ENCODE measurements at places on chromosomes 2 and 18.

- DNase-seq = no peak
Measured at GRCh38 chr2:215998636-215999035, 14.7 kb downstream of the MREG start.

DNA sequence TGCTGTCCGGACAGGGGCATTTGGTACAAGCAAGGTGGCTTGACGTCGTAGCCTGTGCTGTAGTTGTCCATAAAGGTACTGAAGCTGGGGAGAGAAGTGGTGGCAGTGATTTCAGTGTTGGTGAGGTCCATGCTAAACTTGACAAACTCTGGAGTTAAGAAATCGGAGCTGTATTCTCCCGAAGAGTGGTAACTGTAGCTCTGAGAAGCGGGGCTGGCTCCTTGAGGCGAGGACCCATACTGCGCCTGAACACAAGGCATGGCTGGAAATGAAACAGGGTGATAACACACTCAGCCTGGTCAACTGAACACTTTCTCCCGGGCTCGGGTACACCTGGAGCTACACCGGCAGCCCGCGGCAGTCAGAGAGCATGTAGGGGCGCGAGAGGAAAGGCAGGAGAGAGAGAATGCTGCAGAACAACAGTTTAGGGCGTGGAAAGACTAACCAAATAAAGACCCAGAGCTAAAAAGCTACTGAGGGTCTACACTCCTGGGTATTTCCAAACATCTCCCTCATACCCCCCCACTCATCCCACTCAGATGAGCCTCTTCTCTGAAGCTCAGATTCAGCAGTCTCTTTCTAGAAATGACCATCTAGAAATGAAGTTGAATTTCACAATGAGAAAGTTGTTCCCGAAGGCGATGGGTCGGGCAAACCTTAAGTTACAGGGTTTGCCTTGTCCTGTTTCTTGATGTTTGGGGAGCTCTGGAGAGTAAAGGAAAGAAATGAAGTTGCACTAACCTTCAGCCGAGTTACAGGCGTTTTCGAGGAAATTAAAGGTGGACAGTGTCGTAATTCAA lies 2.4 kb downstream of the NR4A2 start:
- no peak for DNase-seq

DNA sequence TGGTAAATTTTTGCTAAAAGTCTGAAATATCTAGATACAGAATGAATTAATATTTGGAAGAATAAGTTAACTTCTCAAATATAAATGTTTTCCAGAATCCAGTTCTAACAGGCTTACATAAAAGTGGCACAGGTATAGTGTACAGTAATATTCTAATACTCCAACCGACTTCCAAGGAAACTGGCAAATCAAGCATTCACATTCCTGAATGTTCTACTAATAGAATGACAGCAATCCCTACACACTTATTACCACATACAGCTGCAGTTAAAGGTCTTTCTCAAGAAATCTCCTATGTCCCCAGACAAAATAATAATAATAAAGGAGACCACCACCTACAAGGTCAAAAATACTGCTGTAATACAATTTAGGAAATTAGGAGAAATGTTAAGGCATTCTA lies 31.9 kb downstream of the TMEM131 start:
- DNase-seq = no peak

- no peak for DNase-seq
Measured at GRCh38 chr18:13395577-13395976, 177.0 kb downstream of the LDLRAD4 start.

DNA sequence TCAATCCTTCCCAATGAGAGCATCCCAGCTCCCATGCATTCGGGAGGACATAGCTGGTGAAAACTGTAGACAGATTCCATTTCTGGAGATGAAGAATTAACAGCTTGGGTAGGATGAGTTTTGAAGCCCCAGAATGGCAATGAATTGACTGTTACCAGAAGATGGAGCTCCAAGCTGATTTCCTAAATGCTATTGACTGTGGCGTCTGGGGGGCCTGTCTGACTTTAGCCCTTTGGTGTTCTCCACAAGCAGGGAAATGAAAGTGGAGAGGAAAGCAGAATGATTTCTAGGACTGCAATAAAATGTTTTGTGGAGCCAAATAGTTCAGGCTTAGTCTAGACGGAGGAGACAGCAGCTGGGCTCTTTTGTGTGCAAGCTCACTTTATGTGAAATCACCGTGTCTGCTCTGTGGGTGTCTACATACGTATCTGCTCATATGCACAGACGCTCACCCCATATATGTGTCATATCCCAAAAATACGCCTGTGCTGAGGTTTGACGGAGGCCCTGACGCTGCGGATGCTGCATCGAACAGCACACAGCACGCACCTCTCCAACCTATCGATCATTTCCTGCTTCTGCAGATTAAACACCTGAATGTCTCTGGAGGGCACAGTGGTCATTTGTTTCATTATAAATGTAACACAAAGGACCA lies 166.4 kb upstream of the PXDN start:
- no peak for DNase-seq

- no peak for DNase-seq
Measured at GRCh38 chr2:6077585-6077984, 385.4 kb downstream of the SOX11 start.

GRCh38 chr2:138090330-138090729 lies 126.1 kb downstream of the HNMT start:
- DNase-seq = no peak

GRCh38 chr18:644395-645004 lies 13.0 kb upstream of the TYMS start:
- DNase-seq = no peak

DNA sequence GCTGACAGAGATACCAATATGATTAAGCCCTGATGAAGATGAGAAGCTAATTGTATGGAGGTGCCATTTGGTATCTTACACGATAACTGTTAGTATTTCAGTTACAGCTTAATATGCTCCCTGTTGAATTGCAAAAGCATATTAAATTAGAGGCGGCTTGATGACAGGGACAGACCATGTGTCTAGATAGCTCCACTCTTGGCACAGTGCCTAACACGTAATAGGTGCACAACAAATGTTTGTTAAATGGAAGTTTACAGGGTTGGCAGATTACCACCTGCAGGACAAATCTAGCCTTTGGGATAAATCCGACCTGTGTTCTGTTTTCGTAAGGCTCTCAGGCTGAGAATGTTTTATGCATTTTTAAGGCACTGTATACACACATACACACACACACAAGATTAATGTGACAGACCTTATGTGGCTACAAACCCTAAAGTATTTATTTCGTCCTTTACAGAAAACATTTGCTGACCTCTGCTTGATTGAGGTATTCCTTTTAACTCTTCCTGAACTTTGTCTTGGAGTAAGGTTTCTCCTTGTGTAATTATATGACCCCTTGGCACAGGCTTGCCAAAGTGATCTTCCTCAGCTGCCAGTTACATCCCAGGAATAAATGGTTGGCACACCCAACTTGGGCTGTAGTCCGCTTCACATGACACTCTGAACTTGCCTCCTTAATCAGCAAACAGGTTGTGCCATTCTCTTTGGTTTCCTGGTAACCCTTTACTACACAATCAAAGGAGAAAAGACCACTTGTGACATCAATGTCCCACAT lies 348.9 kb downstream of the HRH4 start:
- no peak for DNase-seq

GRCh38 chr2:6943523-6943922 lies 26.3 kb downstream of the RNF144A start:
- DNase-seq = no peak

DNA sequence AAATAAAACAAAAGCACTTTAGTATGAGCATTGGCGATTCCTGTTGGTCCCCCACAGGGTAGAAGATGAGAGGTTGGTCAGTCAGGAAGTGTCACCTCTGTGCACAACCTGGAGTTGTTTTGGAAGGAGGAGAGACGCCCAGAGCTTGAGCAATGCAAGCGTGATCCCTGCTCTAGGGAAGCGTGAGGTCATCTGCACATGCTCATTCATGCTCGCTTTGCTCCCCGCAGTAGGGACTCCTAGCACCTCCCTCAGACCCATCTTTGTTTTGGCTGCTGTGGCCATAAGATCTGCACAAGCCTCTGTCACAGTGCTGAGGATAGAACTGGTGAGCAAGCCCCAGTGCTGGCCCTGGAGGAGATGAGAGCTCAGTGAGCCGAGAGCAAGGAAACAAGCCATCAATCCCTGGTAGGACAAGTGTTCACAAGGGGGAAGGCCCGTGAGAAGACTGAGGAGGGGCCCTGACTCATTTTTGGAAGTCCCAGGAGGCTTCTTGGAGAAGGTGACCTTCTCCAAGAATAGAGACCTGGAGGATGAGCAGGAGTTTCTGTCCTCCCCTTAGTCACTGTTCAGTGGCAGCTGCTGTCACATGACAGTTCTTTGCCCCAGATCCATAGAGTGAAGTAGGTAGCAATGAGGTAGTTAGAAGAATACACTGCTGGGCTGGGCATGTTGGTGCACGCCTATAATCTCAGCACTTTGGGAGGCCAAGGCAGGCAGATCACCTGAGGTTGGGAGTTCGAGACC lies 13.3 kb upstream of the ATP8B1 start:
- DNase-seq = no peak

GRCh38 chr18:68267583-68267982 lies 447.3 kb downstream of the TMX3 start:
- DNase-seq = no peak

DNA sequence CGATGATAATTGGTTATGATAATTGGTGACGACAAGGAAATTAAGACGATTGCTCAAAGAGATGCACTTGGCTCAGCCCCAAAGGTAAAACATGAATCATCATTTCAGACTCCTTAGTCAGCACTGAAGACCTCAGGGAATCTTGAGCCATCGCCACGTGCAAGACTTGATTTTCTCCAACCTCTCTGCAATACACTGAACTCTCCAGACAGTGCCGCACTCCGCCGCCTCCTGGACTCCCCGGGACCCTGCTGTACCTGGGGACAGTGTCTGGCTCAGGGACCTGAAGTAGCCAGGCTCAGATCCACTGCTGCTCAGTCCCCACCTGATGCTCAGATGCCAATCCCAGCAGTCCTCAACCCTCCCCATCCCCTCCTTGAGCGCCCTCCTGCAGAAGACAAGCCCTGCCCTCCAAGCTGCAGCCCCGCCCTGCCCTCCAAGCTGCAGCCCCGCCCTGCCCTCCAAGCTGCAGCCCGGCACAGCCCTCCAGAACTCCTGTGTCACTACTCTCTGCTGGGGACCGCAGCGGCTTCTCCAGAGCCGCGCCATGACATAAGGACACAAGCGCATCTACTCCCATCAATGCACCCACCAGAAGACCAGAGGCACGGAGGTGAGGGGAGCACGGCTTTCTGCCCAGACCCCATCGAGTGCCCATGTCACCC lies 1.1 kb downstream of the TMEM18 start:
- DNase-seq = peak; percentile 40

- no peak for DNase-seq
Measured at GRCh38 chr2:26696351-26696816, 3.9 kb downstream of the KCNK3 start.

DNA sequence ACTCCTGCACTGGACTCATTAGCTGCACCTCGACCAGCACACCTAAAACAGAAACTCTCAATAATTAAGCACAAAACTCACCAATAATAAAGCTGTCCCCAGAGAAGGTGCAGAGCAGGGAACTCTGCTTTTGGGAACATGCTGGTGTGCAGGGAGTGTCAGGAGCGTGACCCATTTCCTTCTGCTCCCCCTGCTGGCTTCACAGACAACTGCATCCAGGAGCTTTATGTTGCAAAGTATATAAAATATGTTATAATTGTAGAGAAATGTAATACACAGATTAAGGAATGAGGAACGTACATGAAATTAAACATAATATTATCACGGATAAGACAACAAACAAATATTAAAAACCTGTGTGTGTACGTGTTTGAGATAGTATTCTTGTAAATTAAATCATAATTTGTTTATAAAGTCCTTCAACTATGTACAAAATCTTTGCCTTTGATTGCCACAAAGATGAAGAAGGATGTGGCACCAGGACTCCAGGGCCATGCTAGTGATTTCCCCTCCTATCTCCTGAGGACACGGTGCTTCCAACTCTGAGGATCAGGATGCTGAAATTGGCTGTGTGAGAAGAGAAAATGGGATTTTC lies 68.6 kb upstream of the MAL start:
- no peak for DNase-seq

DNA sequence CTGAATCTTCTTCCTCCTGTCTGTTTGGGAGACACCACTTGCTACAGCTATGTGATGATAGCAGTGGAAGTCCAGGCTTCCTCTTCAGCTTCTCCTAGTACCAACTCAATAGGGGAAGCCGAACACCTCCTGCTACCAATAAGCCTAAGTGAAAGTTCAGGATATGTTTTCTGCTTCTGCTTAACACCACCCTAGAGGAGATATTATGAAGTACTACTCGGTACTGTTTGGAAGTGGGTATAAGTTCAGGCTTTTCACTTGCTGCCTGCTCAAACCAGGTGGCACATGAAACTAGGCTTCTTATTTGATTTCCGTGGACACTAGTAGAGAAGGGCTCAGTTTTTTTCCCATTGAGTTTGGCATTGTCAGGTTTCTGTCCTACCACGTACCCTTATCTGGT lies 99.8 kb downstream of the PTPN4 start:
- DNase-seq = no peak

GRCh38 chr2:107806901-107807300 lies 19.8 kb upstream of the RGPD4 start:
- no peak for DNase-seq

DNA sequence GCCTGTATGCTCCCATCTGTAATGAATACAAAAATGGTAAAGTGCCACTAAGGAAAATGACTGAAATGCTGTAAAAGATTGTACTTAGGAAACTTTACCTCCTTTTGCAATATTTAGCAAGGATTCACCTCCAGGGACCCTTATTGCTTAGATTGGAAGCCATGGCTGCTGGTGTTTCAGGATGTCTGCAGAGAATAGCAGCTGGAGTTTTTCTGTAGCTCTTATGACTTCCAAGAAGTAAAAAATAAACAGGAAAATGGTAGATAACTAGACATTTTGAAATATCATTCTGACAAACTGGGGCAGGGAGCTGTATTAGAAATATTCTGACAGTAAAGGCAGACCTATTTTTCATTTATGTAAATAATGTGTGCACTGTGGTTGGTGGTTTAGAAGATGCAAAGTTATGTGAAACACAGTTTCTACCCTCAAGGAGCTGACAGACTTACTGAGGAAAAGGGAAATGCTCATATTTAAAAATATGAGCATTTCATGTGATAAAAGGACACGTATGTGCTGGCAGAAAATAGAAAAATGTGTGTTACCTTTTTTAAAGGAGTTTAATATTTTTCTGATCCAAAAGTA lies 224.9 kb upstream of the BOD1L2 start:
- no peak for DNase-seq

GRCh38 chr18:51425889-51426288 lies 228.4 kb upstream of the MEX3C start:
- DNase-seq = no peak

Data from activated T-helper 1 cell treated with anti-CD3 and anti-CD28 coated beads, Interleukin-2, amount 50 U/mL, for 16 hours (primary cell).